ENCODE measurements at places on chromosomes 3 and 15. TPM values are rescaled to one million over a fixed set of nuclear protein-coding genes. Genes with fewer than 3 reads are reported as not detected.

The PHLDB2 gene
- 59.0 TPM for polyA plus RNA-seq

The P2RY12 gene
- polyA plus RNA-seq, result 0.26 TPM

- no peak overlapping the region for H3K27ac ChIP-seq
- DNase-seq, result no peak
- H3K27me3 ChIP-seq, result no peaks in the 10 kb centered on the region
- no peaks in the 10 kb centered on the region for H3K4me1 ChIP-seq
Observed at GRCh38 chr3:40704224-40704623, 179.5 kb downstream of the ZNF621 start.

The FANCD2OS gene
- not detected for polyA plus RNA-seq
